ENCODE measurements at places on chromosomes 5 and 9.

DNA sequence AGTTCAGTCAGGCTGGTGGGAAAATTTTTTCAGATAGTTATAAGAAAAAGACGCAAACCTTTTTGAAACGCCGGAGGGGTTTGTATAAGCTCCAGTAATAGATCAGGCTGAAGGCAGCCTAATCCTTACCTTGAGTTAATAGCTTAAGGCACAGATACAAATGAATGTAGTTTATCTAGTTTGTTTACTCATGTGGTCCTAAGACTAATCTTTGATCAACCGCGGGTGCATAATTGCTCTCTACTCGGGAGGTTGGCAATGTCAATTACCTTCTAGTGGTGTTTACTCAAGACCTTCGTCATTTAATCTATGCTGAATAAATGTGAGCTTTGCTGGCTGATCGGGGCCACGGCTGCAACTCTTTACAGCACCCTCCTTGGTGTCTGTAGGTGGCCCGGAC, 665 bp upstream of the INSL4 start:
- no peak for DNase-seq

- DNase-seq: no peak
These were observed 186.0 kb downstream of the GOLPH3 start for GRCh38 chr5:31987985-31988710.

DNA sequence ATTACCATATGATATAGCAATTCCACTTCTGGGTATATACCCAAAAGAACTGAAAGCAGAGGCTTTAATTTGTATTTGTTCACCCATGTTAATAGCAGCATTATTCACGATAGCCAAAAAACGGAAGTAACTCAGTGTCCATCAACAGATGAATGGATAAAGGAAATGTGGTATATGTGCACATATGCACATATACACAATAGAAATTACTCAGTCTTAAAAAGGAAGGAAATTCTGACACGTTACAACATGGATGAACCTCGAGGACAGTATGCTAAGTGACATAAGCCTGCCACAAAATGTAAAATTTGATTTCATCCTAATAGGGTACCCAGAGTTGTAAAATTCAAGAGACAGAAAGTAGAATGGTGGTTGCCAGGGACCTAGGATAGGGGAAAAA, 54.9 kb downstream of the NUP155 start:
- DNase-seq: no peak

- DNase-seq: no peak
These were observed 32.0 kb upstream of the CPEB4 start for GRCh38 chr5:173855995-173856656.

DNA sequence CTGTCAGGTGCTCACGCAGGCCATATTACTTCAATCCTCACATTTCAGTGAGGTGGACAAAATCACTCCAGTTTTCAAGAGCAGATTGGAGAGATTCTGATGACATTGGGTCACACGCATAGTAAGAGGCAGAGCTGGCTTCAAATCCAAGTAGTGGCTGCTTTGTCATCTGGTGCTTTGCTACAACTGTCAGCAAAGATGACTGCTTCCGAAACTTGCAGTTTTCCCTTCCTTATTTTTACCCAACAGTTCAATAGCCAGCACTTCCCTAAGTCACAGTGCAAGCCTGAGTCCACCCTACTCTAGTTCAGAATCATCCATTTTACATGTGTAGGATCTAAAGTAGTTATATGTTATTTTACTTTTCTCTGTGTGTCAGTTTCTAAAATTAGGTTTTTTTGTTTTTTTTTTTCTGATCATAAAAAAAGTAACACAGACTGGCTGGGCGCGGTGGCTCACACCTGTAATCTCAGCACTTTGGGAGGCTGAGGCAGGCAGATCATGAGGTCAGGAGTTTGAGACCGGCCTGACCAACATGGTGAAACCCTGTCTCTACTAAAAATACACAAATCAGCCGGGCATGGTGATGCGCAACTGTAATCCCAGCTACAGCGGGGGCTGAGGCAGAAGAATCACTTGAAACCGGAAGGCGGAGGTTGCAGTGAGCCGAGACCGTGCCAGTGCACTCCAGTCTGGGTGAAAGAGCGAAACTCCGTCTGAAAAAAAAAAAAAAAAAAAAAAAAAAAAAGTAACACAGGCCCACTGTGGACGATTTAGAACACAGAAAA, 49.6 kb downstream of the ANKDD1B start:
- no peak for DNase-seq

DNA sequence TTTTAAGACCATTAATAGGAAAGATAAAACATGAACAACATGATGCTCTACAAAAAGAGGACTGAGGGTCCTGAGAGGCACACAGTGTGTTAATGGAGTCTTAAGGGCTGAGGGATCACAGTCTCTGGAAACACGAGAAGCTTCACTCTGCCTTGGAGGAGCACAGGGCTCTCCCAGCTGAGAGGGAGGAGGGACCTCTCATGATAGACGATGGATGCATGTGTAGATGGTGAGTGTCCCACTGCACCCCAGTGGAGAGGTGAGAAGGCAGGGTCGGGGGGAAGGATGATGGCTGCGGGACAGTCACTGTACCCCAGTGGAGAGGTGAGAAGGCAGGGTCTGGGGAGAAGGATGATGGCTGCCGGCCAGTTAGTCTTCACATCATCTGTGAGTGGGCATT, 613.4 kb downstream of the IRX1 start:
- no peak for DNase-seq

DNA sequence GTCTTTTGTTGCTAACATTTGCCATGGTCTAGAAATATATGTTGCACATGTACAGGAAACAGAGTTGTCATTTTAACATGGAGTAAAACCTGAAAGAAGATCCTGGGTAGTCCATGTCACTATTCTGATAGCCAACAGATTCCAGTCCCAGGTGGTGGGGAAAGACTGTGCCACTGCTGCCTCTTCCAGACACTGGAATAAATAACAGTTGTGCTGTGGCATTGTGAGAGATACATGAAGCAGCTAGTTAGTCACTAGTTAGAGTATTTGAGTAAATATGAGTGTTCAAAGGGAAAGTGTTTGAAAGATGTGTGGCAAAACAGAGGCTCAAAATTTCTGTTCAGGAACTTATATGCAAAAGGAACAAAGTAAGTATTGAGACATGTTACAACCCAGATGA, 1408.3 kb downstream of the EFNA5 start:
- DNase-seq: no peak

DNA sequence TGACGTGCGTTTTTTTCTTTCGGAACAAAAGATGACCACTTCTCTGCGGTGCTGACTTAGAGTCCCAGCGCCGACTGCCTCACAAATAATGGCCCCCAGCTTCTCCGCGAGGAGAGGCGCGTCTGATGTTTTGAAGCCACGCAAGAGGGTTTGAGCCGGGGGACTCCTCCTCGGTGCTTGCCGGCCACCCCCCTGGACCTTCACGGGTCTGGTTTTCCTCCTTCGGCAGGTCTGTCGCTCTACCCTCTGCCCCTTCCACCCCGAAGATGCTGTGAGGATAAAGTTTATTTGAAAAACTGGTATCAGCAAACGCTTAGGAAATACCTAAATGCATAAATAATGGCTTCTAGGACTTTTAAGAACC, 584 bp downstream of the USP20 start:
- DNase-seq: peak; percentile 26

- DNase-seq: no peak
These were observed 75.8 kb downstream of the ADCY2 start for GRCh38 chr5:7471710-7472109.

GRCh38 chr9:121718501-121718900, 67.1 kb downstream of the DAB2IP start:
- no peak for DNase-seq

DNA sequence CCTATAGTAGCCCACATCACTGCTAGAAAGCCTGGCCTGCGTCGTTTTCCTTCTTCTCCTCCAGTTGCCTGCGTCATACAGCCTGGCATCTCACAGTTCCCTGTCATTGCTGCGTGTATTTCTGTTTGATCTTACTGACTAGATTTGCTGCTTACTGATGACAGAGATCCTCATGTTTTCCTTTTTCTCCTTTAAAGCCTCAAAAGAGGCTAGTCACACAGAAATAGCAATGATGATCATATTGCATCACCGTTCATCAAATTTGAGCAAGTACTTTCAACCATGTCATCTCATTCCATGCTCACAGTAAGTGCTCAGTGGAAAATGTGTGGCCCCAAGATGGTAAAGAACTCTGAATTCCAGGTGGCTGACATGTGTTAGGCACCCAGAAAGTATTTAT, 76.8 kb downstream of the MVB12B start:
- no peak for DNase-seq

GRCh38 chr9:105053209-105053652, 125.3 kb upstream of the ABCA1 start:
- peak; percentile 8 for DNase-seq

- no peak for DNase-seq
These were observed 74.2 kb downstream of the PTPN3 start for GRCh38 chr9:109423877-109424276.

- peak; percentile 19 for DNase-seq
These were observed 156.4 kb upstream of the RASEF start for GRCh38 chr9:83219154-83219923.

- DNase-seq: no peak
These were observed 22.7 kb upstream of the FSTL4 start for GRCh38 chr5:133635051-133635450.

GRCh38 chr5:119105971-119106370, 35.1 kb downstream of the DMXL1 start:
- no peak for DNase-seq

GRCh38 chr5:73946278-73946677, 320.3 kb downstream of the ARHGEF28 start:
- DNase-seq: no peak

GRCh38 chr5:32934529-32934928, 223.4 kb downstream of the NPR3 start:
- no peak for DNase-seq

GRCh38 chr9:70484232-70485130, 70.0 kb upstream of the KLF9 start:
- peak; percentile 64 for DNase-seq

- DNase-seq: no peak
These were observed 66.0 kb downstream of the PLAC8L1 start for GRCh38 chr5:146039420-146039819.
